RPMI8226 (cell line): ENCODE measurements at places on chromosomes 16 and 17.

DNA sequence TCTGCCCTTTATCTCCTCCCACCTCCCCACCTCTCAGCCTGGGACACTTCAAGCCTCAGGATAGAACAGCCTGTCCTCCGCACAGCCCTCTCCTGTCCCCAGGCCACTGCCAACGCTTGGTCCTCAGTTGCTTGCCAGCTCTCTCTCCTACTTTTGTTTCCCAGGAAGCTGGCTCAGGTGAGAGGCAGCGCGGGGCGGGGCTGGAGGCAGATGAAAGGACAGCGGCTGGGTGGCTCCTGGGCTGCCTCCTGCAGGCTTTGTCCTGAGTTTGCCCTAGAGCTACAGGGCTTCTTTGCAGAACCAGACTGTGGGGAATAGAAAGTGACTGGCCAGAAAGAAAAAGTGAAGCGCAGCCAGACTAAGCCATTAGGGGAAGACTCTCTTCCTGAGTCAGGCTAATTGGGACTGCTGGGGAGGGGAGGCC, 48.2 kb upstream of the CDC42EP4 start:
- DNase-seq = peak; percentile 33

GRCh38 chr17:54891176-54891821, 9.4 kb upstream of the TOM1L1 start:
- peak; percentile 61 for DNase-seq

DNA sequence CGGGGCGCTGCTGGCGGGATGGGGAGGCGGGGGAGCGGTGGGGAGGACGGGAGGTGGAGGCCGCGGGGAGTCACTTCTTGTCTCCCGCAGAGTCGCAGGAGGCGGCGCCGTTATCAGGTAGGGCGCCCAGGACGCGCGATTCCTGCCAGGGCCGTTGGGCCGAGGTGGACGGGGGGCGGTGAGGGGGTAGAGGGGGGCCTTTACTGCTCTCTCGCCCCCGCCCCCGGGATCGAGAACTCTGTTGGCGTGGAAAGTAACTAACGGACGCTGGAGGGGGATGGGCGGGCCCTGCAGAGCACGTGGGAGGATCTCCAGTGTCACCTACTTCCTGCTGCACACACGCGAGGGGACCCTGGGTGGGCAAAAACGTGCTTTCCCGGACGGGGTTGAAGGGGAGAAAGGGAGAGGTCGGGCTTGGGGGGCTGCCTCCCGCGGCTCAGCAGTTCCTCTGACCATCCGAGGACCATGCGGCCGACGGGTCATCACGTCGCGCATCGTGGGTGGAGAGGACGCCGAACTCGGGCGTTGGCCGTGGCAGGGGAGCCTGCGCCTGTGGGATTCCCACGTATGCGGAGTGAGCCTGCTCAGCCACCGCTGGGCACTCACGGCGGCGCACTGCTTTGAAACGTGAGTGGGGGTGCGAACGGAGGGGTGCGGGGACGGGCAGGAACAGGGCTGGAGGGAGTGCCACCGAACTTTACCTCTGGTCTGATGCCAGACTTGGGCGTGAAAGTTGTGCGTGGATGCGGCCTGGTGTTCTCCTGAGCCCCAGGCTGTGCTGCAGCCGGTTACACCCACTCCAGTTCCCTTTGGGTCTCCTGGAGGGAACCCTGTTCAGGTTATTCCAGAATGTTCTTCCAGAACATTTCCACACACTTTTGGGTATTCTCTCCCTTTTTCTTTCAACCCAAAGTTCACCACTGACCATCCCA, 569 bp downstream of the PRSS21 start:
- DNase-seq = no peak

GRCh38 chr16:4034963-4035362, 81.3 kb downstream of the ADCY9 start:
- no peak for DNase-seq

GRCh38 chr17:29109477-29110371, 66.8 kb downstream of the PIPOX start:
- no peak for DNase-seq

DNA sequence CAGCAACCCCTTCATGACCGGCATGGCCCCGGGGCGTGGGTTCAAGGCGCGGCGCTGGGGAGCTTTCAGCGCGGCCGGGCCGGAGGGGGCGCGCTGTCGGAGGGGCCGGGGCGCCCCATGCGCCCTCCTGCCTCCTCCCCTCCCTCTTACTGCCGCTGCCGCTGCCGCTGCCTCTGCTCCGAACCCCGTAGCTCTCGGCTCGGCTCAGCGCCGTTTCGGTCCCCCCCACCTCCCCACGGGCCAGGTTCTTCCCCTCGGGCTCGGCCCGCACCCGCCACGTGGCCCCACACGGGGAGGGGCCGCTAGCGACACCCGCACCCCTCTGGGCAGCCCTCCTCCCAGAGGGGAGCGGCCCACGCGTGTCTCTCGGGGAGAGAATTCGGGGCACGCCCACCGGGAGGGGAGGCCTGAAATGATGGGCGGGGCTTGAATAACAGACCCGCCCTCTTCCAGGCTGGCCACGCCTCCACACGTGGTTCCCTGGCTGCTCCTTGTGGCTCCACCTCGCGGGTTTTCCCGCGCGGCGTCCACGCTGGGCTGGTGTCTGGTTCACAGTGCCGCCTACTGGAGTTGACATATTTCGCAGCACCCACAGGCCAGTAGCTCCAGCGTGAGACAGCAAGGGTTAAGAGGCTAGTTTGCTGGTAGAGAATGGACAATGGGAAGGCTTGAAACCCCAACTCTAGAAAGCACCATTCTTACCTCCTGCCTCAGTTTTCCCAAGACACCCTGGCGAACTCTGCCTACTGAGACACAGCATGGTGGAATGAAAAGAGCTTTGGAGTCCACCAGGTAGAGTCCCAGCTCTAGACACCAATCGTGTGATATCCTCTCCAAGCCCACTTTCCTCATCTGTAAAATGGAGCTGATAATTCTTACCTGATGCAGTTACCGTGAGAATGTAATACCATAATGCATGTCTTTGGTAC, at the start of gene KCNH4:
Gene KCNH4, minus strand, starts transcription at position 221 of the 929 bp plus-strand sequence. Its CDS starts 197 bp downstream, at position 24.
- DNase-seq = peak; percentile 92

DNA sequence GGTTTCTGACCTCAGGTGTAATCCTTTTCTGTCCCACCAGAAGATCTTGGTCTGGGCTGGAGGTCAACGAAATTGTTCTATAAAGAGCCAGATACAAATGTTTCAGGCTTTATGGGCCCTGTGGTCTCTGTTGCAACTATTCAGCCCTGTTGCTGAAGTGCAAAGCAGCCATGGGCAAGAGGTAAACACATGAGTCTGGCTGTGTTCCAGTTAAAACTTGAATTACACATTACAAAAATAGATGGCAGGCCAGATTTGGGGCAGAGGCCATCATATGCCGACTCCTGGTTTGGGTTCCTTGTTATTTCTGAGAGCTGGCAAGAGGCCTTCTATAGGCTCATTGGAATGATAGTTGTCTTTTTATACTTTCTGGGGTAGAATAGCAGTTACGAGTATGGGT, 114.4 kb downstream of the SDR42E1 start:
- DNase-seq = no peak

GRCh38 chr17:8940866-8941471, 24.5 kb downstream of the PIK3R5 start:
- no peak for DNase-seq

- no peak for DNase-seq
Measured at GRCh38 chr17:337453-337852, 15.2 kb downstream of the RPH3AL start.

- DNase-seq = no peak
Measured at GRCh38 chr16:31348579-31348978, 6.4 kb upstream of the ITGAX start.

- DNase-seq = no peak
Measured at GRCh38 chr17:3761036-3761917, 37.6 kb downstream of the HASPIN start.

DNA sequence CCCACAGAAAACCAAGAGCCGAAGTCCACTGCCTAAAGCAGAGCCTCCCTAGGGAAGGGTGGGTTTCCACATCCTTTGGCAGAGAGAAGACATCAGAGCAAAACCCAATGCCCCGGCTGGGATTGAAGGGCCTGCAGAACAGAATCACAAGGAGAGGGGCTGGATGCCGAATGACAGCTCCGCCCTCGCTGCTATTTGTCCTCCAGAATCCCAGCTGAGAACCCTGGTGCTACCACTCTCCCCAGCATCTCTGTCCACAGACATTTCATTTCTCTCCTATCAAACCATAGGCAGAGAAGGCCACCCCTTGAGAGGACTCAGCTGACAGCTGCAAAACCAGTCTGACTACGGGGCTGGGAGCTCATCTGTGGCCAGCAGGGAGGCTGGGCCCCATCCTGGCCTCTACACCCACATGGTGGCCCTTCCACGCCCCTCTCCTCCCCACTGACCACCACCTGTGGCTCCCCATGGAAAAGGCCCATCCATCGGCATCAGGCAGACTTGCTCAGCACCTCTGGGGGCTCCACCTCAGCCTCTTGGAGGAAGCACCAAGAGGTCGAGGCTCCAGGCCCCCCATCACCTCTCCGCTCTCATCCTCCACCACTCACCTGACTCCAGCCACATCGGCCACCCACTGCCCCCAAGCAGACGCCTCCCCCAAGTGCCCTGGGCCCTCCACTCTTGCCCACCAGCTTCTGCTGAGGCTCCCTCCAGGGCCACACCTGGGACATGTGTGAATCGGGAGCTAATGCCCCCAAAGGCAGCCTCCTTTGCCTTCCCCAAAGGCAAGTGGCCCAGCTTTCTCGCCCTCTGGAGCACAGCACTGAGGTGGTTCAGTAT, 288.5 kb downstream of the C16orf95 start:
- no peak for DNase-seq

GRCh38 chr17:42586514-42587230, 9.1 kb upstream of the PSMC3IP start:
- DNase-seq = peak; percentile 19

DNA sequence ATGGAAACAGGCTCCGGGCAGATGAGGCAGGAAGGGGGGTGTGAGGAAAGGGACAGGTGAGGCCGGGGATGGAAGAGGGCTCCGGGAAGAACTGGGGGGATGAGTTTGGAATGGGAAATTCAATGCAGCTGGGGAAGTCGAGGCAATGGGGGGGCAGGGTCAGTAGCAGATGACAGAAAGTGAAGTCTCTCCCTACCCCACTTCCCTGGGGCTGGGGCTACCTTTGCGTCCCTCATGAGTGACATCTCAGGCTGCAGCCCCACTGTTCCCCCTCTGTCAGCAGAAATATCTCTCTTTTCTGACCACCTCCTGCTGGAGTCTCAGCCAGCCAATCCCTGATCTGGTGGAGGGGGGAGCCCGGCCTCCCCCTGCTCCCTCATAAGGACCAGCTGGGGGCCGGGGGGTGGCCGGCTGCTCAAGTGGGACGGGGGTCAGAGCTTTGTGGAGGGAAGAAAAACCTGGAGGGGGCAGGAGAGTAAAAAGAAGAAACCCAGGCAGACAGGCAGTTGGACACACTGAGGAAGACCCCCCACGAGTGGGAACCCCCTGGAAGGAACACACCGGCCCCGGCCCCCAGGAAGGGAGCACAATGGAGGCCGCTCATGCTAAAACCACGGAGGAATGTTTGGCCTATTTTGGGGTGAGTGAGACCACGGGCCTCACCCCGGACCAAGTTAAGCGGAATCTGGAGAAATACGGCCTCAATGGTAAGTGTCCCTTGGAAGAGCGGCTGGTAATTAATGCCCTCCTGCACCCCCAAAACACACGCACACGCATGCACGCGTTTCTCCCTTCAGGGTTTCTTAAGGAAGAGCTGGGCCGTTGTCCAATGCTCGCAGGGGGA, at the start of gene ATP2A1:
Gene ATP2A1, plus strand, starts transcription at position 406 of the 844 bp plus-strand sequence. Its CDS starts 184 bp downstream, at position 590.
- no peak for DNase-seq

DNA sequence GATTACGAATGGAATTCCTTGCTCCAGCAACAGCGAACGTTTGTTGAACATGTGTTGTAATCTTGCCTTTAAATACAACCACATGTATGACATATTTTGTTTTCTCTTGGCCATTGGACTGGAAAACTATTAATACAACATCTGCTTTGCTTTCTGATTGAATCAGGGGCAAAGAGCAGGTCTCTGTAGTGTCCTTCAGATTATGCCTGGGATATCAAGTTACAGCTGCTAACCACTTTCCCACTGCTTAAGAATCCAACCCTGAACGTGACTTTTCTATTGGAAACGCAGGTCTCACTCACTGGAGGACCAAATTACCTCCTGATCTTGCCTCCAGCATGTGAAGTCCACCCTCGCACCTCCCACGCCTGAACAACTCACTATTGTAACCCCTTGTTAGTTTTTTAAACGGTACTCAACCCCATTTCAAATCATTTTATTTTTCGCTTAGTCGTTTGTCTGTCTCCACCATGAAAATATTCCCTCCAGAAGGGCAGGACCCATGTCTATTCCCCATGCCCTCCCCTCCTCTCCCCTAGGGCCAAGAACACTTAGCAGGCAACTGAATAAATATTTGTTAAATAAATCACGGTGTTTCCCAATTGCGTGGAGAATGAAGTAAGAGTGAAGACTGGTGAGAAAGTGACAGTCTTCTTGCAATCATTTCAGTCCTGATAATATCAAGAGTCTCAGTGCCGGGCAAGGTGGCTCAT, 57.4 kb upstream of the MRTFB start:
- no peak for DNase-seq

DNA sequence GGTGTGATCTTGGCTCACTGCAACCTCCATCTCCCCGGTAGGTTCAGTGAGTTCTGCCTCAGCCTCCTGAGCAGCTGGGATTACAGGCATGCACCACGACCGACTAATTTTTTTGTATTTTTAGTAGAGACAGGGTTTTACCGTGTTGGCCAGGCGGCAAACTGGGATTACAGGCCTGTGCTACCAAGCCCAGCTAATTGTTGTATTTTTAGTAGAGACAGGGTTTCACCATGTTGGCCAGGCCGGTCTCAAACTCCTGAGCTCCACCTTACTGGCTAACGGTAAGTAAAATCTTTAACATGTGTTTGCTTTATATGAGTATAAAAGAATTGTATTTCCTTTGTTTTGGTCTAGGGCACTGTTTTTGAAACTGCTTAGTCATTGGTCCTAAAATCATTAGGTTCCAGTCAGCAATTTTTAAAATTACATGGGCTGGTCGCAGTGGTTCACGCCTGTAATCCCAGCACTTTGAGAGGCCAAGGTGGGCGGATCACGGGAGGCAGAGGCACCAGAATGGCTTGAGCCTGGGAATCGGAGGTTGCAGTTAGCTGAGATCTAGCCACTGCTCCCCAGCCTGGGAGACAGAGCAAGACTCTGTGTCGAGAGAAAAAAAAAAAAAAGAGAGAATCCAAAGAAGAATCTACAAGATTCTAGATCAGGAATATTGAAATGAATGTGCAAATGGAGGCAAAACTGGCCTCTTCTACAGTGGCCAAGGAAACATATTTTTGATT, 3.6 kb downstream of the FLYWCH1 start:
- DNase-seq = peak; percentile 30

GRCh38 chr16:15498427-15499175, 64.2 kb downstream of the BMERB1 start:
- no peak for DNase-seq

GRCh38 chr17:66240013-66240412, 10.8 kb upstream of the APOH start:
- no peak for DNase-seq

DNA sequence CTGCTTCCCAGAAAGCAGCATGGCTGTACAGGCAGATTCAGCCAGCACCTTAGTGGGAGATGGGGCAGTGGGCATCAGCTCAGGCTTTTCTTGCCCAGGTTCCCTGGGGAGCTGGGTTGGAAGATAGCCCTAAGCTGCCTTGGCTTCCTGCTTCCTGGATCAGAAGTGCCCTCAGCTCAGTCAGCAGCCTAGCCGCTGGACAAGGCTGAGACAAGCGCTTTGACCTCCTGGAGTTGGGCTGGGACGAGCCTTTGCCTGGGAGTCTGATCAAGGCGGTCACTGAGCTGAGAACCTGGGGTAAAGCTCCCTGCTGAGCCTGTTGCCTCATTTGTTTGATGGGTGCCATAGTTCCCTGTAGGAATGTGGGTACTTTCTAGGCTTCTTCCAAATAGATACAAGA, 190.0 kb downstream of the RAB11FIP4 start:
- DNase-seq = no peak

- DNase-seq = no peak
Measured at GRCh38 chr17:15081008-15081407, 184.1 kb downstream of the PMP22 start.

- no peak for DNase-seq
Measured at GRCh38 chr16:2187212-2187611, 9.2 kb downstream of the CASKIN1 start.
